Heart right ventricle (tissue), 16 donors: ENCODE measurements at places on chromosomes 1 and 21. TPM values are rescaled to one million over a fixed set of nuclear protein-coding genes. Genes with fewer than 3 reads are reported as not detected.

CFH gene
- polyA plus RNA-seq: 14.6 TPM

NBPF6 gene
- not detected for polyA plus RNA-seq

FTCD gene
- 4.0 TPM for polyA plus RNA-seq

AMY2B gene
- 101 TPM for polyA plus RNA-seq

AGL gene
- 10.5 TPM for polyA plus RNA-seq

DNA sequence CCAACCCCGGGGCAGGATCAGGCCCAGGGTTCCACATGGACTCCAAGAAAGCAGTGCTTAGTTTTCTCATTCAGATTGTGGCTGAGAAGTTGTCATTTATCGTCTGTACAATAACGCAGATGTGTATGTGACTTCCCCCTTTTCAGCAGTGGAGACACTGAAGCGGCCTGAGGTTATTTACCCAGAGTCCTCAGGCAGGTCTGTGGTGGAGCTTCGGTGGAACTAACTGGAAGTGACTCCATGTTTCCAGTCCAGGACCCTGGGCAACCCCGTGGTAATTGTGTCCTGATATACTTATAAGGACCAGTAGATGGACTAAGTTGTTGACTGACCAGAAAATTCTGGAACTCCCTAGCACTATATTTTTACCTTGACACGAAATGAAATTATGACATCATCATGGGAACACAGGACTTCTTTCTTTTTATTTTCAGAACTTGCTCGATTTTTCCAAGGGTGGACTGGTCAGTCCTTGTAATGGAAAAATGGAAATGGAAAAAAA, 1.0 kb upstream of the IER5 start:
- DNase-seq: no peak

GRCh38 chr1:1137256-1138045, 21.6 kb upstream of the C1orf159 start:
- no peak for DNase-seq
